Activated T-cell treated with anti-CD3 and anti-CD28 coated beads, Interleukin-2, amount 50 U/mL, for 72 hours (primary cell): ENCODE measurements at places on chromosomes 4 and X.

DNA sequence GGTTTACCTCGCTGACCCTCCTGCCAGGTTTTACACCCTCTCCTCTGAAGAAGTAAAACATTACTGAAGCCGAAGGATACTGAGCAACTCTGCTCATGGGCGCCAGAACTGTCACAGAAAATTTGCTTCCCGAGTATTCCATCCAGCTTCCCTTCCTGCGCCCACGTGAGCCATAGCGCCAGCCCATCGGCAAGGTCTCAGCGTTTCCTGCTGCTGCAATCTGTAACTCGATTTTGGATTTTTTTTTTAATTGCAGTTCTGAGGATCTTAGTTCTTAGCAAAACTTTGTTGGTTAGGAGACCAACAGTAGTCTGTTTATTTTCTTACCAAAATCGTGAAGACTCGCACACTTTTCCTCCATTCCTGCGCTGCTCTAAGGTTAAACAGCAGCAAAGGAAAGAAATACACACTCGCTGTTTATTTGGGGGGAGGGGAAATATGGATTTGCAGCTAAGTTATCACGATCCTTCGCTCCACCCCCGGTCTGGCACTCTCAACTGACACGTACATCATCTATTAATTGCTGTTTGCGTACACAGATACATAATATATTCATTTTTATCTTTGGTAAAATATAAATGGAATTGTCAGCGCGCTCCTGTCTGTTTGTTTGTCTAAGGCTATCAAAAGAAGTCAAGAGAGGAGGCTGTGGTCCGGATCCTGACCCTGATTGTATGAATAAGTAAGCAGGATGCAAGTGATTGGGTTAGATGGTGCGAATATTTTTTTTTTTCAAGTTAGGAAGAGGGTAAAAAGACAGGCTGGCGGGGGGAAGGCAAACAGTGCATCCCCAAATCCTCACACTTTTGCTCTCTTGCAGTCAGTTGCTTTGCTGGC is at the start of gene TLL1:
TSS of gene TLL1 (plus strand) at position 777 of the 837 bp plus-strand sequence. CDS start 668 bp downstream, outside the sequence.
- no peak for DNase-seq

- DNase-seq = no peak
These were observed 15.8 kb downstream of the APLN start for GRCh38 chrX:129638917-129639316.

DNA sequence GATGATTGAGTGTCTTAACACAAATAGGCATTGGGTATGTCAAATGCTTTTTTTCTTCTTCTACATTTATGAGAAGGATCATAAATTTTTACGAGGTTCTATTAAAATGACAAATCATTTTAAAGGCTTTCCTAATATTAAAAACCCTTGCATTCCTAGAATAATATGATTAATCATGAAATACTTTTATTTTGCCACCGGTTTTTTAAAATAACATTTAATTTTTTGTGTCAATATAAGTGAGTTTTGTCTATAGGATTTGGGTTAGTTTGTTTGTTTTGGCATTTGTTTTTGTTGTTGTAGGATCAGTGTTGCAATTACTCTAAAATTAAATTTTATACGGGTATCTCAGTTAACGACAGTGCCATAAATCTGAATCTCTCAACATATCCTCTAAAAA is 169.7 kb upstream of the STK26 start:
- DNase-seq = no peak

DNA sequence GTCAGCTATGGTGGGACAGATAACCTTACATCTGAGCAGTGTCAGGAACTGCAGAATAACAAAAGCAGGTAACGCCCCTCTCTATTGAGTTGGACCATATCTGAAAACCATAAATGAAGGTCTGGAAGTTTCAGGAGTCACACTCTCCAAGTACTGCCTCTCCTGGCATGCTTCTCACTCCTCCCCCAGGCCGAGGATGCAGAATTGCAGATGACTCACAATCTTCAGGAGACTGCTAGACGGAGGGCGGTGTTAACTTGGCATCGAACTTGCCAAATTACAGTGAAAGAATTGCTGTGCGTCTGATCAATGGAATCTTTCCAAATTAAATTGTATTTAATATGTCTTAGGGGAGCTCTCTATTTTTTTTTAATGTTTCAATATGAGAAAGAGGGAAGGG is 67.1 kb upstream of the TRIM2 start:
- no peak for DNase-seq

DNA sequence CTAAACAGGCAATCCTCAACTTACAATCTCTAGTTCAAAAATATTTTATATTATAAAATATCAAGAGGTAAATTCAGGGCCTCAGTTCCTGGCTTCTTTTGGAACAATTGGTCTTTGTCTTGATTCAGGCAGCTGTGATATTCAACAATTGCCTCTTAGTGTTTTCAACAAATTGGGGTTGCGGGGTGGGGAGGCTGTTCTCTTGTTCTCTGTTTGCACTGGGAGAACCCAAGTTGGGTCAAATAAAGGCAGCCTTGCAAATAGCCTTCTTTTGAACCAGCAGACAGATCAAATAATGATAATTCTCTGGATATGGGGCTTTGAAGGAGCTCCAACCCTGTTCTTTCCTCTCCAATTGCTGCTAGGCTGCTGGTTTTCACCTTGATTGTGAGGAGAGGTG is 142.5 kb downstream of the COL4A5 start:
- no peak for DNase-seq

- DNase-seq = no peak
These were observed 1540.5 kb downstream of the C4orf33 start for GRCh38 chr4:130636486-130636885.

- DNase-seq = no peak
These were observed 209.8 kb upstream of the MAGEB18 start for GRCh38 chrX:25928316-25928715.

GRCh38 chrX:53028678-53029077 is 19.9 kb upstream of the GPR173 start:
- no peak for DNase-seq

DNA sequence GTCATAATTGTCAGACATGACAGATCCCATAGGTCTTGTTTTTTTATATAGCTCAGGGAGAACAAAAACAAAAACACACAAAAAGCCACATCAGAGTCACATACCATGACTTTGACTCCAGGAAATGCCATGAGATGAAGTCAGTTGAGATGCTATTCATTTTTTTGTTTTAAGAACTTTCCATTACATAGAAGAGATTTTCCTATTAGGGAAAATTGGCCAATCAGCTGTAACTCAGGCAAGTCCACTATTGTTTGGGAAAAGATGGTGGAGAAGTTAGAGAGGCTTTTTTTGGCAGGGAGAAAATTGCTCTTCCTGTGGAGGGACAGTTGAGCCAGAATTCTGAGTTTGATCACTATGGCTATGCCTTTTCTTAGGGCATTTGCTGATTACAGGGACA is 72.6 kb downstream of the SMARCA5 start:
- no peak for DNase-seq

DNA sequence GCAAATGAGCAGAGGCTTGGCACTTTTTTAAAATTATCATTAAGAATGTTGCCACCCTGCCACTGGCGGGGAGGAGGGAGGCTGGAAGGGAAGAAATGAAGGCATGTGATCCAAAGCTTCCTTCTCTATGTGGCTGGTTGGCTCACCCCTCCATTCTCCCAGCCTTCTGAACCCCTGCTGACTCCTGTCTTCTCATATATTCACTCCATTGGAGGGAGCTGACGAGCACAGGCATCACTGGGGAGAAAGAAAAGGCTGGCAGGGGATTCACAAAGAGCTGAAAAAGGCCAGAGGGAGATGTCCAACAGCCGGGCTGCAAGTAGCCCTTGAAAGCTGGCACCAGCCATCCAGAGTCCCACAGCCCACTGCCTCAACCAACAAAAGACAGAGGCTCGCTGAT is 495.6 kb downstream of the BCOR start:
- no peak for DNase-seq

DNA sequence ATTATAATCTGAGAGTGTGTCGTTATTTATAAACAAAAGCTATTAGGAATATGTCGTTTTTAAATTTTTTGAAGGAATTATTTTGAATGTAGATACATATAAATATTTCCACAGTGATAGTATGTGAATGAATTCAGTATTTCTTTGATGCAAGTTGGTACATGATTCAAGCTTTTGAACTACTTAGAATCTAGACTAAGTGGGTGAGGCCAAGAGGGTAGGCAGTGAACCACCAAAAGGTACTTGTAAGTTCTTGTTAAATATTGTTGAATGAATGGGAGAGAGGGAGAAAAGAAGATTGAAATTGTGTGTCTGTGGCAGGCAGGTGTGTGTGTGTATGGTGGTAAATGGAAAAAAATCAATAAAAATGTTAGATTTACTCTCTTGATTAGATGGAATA is 69.6 kb downstream of the ARFIP1 start:
- DNase-seq = no peak

DNA sequence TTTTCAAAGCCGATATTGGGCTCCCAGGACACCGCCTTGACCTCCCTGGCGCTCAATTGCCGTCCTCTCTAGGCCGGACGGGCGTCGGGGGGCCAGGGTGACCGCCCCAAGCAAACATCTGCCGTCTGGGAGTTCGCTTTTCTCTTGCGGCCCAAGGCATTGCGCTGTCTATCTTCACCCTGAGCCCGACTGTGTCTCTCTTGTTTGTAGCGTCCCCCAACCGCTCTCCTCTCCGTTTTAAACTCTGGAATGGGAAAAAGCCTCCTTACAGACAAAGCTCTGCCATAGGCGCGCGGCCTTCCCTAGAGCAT is 551 bp upstream of the ARX start:
- no peak for DNase-seq

- no peak for DNase-seq
These were observed 37.0 kb downstream of the GUCY1A1 start for GRCh38 chr4:155703486-155704247.

GRCh38 chrX:30572004-30572403 is 5.6 kb downstream of the TASL start:
- no peak for DNase-seq

DNA sequence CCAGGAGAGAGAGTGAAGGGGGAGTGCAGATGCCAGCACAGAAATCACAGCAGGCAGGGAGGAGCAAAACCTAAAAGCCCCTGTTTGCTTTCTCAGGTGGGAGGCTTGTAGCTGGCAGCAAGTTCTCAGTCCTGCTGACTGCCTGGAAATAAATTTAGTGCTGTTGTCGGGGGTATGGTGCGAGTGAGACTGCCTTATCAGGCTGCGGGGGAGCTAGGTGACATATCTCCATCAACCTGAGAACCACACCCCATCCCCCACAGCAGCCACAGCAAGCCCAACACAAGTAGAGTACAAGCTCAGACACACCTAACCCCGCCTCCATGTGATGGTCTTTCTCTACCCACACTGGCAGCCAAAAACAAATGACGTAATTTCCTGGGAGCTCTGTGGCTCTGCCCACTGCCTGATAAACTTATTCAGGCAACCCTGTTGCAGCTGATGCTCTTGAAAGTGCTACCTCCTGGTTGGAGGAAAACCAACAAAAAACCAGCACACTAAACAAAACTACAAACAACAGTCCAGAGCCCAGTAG is 953.4 kb upstream of the NDST4 start:
- DNase-seq = no peak

- DNase-seq = no peak
These were observed 28.0 kb upstream of the AMBN start for GRCh38 chr4:70564033-70564432.

- DNase-seq = peak; percentile 40
These were observed 746 bp downstream of the PPAT start for GRCh38 chr4:56434599-56435139.

- no peak for DNase-seq
These were observed 22.3 kb downstream of the AMOT start for GRCh38 chrX:112818114-112819007.

GRCh38 chr4:150141756-150142155 is 63.5 kb downstream of the DCLK2 start:
- DNase-seq = no peak

DNA sequence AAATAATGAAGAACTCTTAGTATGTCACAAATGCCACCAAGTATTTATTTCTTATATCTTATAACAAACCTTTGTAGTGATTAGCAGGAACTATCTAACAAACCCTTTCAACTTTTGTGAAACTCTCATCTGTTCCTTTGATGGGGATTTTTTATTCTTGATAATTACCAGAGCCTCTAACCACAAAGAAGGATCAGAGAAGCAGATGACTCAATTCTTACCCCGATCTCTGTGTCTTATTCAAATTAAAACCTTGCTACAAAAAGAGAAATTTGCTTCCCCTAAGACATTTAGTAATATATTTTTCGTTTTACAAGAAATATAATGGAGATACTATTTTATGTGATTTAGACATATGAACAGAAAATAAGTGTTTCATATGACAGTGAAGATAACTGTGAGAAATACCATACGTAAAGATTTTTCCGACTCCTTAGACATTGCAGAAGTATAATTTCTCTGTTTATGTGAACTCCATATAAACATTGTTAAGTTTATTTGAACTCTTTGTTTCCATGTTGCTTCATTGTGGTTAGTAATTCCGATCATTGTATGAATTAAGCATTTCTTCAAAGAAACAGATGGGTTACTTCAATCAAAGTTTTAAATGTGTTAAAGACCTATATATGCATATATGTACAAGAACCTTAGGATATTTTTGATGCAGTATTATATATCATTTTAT is 205.4 kb downstream of the CFAP299 start:
- no peak for DNase-seq

DNA sequence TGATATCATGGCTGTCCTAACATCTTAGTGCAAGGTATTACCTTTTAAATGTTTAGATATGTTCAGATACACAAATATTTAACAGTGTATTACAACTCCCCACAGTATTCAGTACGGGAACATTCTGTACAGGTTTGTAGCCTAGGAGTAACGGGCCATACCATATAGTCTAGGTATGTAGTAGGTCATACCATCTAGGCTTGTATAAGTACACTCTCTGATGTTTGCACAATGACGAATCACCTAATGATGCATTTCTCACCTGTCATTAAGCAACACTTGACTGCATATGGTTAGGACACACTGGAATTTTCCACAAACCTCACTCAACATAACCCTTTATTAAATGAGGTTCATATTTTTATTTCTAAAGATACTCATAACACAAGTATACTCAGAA is 67.7 kb downstream of the THOC2 start:
- no peak for DNase-seq

DNA sequence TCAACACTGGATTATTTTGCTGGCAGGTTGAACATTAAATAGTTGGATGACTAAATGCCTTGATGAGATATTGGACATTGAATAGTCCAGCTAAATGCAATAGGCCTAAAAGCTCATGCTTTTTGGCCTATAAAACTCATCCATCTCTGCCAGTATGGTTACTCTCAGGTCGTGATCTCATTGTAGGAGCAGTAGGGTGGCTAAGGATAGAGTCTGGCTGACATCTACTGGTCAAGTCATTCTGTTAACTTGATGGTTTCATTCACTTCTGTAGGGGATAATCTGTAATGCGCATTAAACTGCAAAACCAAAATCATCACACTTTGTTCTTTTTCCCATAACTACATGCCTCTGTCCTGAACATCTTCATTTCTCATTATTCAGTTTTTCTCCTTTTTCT is 227.0 kb downstream of the DKK2 start:
- DNase-seq = no peak
